ENCODE measurements at places on chromosomes 1 and 21.

DNA sequence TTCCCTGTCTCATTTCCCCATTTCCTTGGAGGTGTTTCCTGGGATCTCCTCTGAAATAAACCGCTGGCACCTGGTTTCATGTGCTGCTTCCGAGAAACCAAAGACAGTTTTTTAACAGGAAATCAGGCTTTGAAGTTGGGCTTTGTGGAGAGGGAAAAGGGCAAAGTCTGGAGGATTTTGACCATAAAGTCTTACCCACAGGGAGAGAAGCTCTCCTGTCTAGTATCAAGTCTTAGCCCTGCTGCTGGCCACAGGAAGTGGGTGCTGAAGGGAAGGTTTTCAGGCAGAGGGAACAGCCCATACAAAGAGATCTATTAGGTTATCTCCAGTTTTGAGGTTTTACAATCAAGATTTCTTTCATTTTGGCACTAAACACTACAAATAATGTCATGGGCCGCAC, 29.3 kb downstream of the SLC5A9 start:
- DNase-seq = no peak

- peak; percentile 52 for DNase-seq
Measured at GRCh38 chr1:155134880-155135414, 705 bp upstream of the SLC50A1 start.

- DNase-seq = no peak
Measured at GRCh38 chr21:44490405-44490804, 35.1 kb downstream of the LRRC3 start.

DNA sequence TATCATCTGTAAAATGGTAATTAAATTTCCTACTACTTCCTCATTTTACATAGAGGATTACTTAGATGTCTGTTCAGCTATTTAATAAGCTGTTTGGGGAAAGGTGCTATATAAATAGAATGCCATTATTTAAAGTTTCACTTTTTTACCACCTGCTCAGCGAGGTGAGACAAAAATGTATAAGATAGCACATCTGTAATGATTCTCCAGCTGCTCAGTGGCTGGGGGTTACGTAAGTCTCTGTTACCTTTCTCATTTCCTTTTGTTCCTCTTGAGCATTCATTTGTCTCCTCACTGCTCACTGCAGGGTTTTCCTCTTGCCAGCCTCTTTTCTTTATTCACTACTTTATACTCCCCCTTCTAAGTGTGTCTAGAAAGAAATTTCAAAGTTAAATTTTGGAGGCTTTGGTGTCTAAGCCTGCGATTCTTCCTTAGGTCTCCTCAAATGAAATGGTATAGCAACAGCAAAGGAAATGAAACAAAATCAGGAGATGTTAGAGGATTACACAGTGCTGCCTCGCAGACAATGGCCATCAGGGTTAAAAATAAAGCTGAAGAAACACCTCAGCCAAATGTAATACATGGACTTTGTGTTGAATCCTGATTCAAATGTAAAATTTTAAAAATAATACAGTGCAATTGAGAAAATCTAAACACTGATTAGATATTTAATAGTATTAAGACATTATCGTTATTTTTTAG, 6.8 kb downstream of the RGS8 start:
- no peak for DNase-seq
